CD4-positive, alpha-beta T cell treated with Interleukin-4 for 1 hour (primary cell): ENCODE measurements at places on chromosomes 13 and 19.

GRCh38 chr19:35023428-35023827 lies 6.8 kb upstream of the SCN1B start:
- no peak for DNase-seq

DNA sequence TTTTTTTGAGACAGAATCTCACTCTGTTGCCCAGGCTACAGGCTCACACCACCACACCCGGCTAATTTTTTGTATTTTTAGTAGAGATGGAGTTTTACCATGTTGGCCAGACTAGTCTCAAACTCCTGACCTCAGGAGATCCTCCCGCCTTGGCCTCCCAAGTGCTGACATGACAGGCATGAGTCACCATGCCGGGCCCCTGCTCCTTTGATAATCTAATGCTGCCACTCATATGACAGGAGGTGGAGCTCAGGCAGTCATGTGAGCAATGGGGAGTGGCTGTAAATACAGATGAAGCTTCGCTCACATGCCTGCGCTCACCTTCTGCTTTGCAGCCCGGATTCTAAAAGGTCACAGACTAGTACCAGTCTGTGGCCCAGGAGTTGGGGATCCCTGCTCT lies 25.1 kb downstream of the ARHGEF18 start:
- DNase-seq, result no peak

- DNase-seq, result no peak
Observed at GRCh38 chr19:33284146-33284643, 18.1 kb downstream of the CEBPA start.

GRCh38 chr13:40024204-40024966 lies 368.9 kb downstream of the COG6 start:
- DNase-seq, result no peak

DNA sequence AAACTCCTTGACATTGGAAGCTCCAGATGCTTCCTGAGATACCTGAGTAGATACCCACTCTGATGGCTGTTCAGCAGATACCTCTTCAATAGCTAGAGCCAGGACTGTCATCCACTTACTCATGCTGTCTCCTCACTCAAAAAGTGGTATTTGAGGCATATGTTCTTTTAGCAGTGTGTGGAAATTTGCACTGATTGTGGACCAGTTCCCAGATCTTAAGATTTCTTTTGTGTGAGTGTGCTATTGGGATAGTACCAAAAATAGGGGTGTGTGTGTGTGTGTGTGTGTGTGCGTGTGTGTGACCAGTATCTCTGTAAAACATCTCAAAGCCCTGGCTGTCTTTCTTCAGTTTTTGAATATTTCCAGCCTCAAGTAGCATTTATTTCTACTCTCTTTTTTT lies 108.3 kb downstream of the SLITRK5 start:
- no peak for DNase-seq

DNA sequence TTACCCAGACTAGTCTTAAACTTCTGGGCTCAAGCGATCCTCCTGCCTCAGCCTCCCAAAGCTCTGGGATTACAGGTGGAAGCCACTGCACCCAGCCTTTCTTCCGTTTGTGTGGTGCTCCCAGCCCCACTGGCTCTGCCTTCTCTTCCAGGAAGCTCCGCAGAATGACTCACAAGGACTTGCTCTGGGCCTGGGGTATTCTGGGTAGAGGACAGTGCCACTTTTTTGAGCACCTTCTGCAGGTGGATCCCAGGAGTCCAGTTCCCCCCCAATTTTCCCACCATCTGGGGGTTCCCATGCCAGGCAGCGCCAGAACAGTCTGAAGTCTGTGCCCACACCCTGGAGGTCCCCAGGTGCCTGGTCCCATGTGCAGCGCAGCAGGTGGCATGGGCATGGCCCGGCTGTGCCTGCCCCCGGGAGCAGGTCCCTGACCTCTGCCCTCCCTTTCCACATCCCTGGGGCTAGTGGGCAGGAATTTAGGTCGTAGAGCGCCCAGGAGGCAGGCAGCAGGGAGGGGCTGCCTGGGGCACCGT lies 1.6 kb downstream of the REEP6 start:
- no peak for DNase-seq

DNA sequence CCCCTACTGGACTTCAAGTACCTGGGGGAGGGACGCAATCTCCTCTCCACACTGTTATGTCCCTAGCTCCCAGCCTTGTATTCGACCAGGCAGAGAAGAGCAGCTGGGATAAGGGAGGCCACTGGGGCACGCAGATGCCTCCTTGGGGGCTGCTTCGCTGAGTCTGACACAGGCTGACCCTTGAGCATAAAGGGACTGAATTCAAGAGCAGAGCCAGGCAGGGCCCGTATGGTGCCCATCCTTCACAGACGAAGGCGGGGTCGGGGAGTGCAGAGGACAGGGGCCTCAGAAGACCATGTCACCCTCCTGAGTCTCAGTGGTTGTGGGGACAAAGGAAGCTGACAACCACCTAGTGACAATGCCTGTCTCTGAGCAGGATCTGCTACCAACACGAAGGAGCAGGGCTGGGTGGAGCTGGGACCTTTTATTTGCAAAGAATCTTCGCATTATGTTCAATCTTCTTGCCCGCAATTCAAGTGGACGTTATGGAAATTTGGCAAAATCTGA lies 124.6 kb downstream of the TUBA3C start:
- no peak for DNase-seq

GRCh38 chr13:113552786-113553434 lies 31.6 kb upstream of the TFDP1 start:
- DNase-seq, result no peak

- DNase-seq, result no peak
Observed at GRCh38 chr19:33553530-33554310, 32.1 kb upstream of the PEPD start.

- peak; percentile 80 for DNase-seq
Observed at GRCh38 chr19:4057931-4058692, 8.6 kb downstream of the ZBTB7A start.

DNA sequence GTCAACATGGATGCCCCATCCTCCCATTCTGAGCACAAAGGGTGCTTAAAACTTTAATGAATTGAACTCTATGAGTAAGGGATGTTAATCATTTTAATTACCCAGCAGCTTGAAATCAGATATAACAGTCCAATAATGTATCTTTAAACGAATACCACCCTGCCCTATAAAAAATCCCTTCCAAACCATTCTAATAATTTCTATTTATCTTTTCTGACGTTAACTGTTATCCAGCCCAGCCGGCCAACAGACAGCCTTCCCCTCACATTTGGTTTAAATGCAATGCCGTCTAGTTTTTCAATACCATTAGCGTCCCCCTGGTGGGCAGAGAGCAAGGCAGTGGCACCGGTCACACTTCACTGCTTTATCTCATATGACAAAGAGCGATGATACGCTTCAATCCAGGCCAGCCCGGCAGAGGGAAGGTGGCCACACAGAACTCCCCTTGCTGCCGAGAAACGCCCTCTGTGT lies 402.2 kb upstream of the ZNF507 start:
- DNase-seq, result no peak

- DNase-seq, result no peak
Observed at GRCh38 chr19:55116859-55117662, at the start of gene PPP1R12C. TSS of gene PPP1R12C (minus strand) at chr19:55117637. CDS start at chr19:55117543, 94 bp downstream.

DNA sequence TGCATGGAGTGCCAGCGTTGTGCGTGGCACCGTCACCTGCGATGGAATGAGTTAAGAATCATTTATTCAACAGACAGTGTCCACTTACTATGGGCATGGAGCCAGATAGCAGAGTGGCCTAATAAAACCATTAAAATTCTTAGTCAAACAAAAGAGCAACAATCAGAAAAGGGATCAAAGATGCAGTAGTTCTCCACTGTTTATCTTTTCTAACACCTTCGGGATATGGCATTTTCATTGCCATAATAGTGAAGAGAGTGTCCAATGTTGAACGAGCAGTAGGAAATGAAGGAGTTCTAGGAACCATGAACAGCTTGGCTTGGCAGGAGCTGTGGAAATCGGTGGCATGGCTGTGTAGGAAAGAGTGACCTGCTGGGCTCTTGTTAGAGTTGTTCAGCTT lies 2.0 kb downstream of the TNFSF11 start:
- DNase-seq, result no peak
